Colonic mucosa (tissue), 4 donors: ENCODE measurements at places on chromosomes 5 and 9. TPM values are rescaled to one million over a fixed set of nuclear protein-coding genes. Genes with fewer than 3 reads are reported as not detected.

- H3K27me3 ChIP-seq: no peaks in the 10 kb centered on the region
- H3K36me3 ChIP-seq: no peaks in the 10 kb centered on the region
- no peak for DNase-seq
- H3K27ac ChIP-seq: no peak overlapping the region
Observed at GRCh38 chr9:133846483-133847090, 108.4 kb upstream of the SARDH start.

GRCh38 chr5:179827680-179828079 lies 7.0 kb downstream of the SQSTM1 start:
- H3K4me1 ChIP-seq: peaks cover 39% of the 10 kb centered on the region
- H3K27me3 ChIP-seq: no peaks in the 10 kb centered on the region
- peak overlapping the region; percentile 60 for H3K27ac ChIP-seq
- H3K4me3 ChIP-seq: no peak overlapping the region

- H3K4me3 ChIP-seq: no peak overlapping the region
- DNase-seq: no peak
- H3K27ac ChIP-seq: no peak overlapping the region
- no peaks in the 10 kb centered on the region for H3K4me1 ChIP-seq
- no peaks in the 10 kb centered on the region for H3K36me3 ChIP-seq
Observed at GRCh38 chr5:143889986-143890385, 78.0 kb downstream of the HMHB1 start.

DNA sequence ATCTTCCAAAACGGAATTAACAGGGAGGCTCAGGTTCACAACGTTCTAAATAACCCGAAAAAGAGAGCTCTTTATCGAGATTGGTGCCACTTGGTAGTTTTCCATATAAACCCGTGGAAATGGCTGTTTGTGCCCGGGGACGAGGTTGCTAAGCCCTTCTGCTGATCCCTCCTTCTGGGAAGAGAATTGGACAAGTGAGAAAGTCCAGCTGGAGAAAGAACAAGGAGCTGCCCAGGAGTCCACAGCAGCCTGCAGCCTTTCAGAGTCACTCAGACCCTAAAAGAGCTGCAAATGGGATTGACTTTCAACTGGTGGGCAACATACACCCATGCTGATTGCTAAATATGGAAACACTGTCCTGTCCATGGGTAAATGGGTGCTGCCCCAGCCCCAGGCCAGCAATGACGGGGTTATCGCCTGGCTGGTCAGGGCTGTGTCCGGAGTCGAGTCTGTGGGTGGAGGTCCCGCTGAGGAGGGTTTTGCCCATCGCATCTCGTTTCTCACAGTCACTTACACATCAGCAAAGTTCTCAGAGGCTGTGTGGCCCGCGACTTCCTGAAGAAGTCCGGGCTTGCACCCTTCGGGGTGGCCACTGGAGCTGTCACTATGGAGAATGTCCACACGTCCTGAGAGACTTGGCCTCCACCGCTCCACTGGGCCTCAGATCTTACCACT lies 40.7 kb upstream of the HSD17B3 start:
- H3K27ac ChIP-seq: peak overlapping the region; percentile 28
- peak; percentile 24 for DNase-seq
- no peak overlapping the region for H3K4me3 ChIP-seq
- H3K27me3 ChIP-seq: no peaks in the 10 kb centered on the region

DNA sequence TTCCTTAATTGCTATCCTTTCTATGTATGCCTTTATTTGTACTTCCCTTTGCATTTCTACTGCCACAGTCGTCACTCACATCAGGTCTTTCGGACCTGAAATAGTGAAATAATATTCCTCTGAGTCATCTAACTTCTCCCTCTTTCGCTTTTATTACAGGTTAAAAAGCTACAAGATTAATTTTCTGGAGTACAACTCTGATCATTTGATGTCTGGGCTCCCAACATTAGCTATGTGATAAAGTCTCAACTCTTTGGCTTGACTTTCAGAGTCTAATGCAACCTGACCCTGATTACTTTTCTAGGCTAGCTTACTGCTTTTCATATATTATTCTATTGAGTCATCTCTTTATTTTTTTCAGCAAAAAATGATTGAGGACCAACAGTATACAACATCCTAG lies 638.8 kb upstream of the WWC1 start:
- no peak for DNase-seq
- H3K27ac ChIP-seq: no peak overlapping the region
- no peaks in the 10 kb centered on the region for H3K27me3 ChIP-seq
- H3K4me1 ChIP-seq: no peaks in the 10 kb centered on the region
- no peak overlapping the region for H3K4me3 ChIP-seq

GRCh38 chr5:94470802-94471201 lies 147.6 kb downstream of the KIAA0825 start:
- no peak overlapping the region for H3K4me3 ChIP-seq
- H3K27me3 ChIP-seq: no peaks in the 10 kb centered on the region
- H3K36me3 ChIP-seq: no peaks in the 10 kb centered on the region
- no peaks in the 10 kb centered on the region for H3K4me1 ChIP-seq
- H3K27ac ChIP-seq: no peak overlapping the region

DNA sequence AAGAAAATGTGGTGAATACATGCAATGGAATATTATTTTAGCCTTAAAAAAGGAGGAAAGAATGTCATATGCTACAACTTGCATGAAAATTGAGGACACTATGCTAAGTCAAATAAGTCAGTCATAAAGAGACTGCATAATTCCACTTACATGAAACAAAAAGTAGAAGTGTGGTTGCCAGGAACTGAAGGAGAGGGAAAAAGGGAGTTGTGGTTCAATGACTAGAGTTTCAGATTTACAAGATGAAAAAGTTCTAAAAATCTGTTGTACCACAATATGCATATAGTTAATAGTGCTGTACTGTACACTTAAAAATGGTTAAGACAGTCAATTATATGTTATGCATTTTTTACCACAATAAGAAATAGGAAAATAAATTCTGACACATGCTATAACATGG lies 95.4 kb downstream of the SLC44A1 start:
- H3K27me3 ChIP-seq: no peaks in the 10 kb centered on the region
- H3K27ac ChIP-seq: no peak overlapping the region
- no peak for DNase-seq
- H3K4me1 ChIP-seq: no peaks in the 10 kb centered on the region

DNA sequence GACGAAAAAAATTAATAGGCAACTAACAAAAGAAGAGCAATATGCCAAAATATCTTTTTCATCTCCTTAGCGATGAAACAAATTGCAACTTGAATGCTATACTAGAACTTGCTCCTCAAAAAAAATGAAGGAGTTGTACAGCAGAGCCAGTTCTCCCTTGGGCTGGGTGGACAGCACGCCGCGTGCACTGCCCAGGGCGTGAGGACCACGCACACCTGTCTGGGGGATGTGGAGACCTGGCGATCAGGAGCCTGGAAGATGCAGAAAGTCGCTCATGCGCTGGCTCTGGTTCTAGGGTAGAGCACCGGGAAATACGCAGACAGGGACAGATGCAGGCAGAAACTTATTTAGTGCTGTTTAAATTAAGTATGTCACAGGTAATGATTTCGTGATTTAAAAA lies 342.0 kb upstream of the IRX4 start:
- no peak for DNase-seq
- no peak overlapping the region for H3K4me3 ChIP-seq
- H3K4me1 ChIP-seq: no peaks in the 10 kb centered on the region
- no peak overlapping the region for H3K27ac ChIP-seq
- H3K36me3 ChIP-seq: no peaks in the 10 kb centered on the region

- DNase-seq: no peak
- no peak overlapping the region for H3K4me3 ChIP-seq
- H3K27me3 ChIP-seq: no peaks in the 10 kb centered on the region
- no peak overlapping the region for H3K27ac ChIP-seq
- H3K4me1 ChIP-seq: no peaks in the 10 kb centered on the region
- H3K36me3 ChIP-seq: no peaks in the 10 kb centered on the region
Observed at GRCh38 chr9:3758816-3759576, 233.2 kb upstream of the RFX3 start.

- H3K27ac ChIP-seq: no peak overlapping the region
- no peak overlapping the region for H3K4me3 ChIP-seq
- DNase-seq: no peak
Observed at GRCh38 chr5:56337715-56338319, 104.7 kb upstream of the ANKRD55 start.

DNA sequence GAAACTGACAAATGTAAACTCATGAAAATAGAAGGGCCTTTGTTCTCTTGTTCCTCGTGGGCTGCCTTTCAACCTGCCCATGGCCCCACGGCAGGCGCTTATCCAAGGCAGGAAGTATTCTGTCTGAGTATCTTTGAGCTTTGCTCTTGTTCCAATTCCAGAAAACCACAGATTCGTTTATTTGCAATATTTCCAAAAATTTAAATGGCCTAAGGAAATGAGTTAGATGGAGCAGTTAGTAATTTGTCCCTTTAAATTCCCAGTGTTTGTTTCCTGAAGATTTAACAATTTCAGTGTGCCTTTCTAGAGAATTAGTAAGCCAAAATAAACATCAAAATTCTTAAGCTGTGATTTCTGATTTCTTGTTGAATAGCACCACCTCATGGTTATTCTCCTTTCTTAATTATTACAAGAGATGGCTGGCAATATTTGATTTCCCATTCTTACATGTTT lies 299.4 kb upstream of the RASA1 start:
- H3K27me3 ChIP-seq: no peaks in the 10 kb centered on the region
- no peak overlapping the region for H3K4me3 ChIP-seq
- H3K27ac ChIP-seq: no peak overlapping the region

GRCh38 chr5:72402959-72403628 lies 82.9 kb downstream of the PTCD2 start:
- DNase-seq: peak; percentile 38
- H3K27me3 ChIP-seq: no peaks in the 10 kb centered on the region
- H3K4me1 ChIP-seq: no peaks in the 10 kb centered on the region

GRCh38 chr9:70073193-70073592 lies 29.5 kb downstream of the MAMDC2 start:
- peak overlapping the region; percentile 2 for H3K27ac ChIP-seq
- no peak for DNase-seq
- H3K27me3 ChIP-seq: no peaks in the 10 kb centered on the region
- no peaks in the 10 kb centered on the region for H3K4me1 ChIP-seq

GRCh38 chr5:39461007-39461682 lies 36.4 kb upstream of the DAB2 start:
- no peaks in the 10 kb centered on the region for H3K36me3 ChIP-seq
- no peaks in the 10 kb centered on the region for H3K27me3 ChIP-seq
- H3K4me3 ChIP-seq: no peak overlapping the region
- H3K4me1 ChIP-seq: no peaks in the 10 kb centered on the region
- DNase-seq: no peak

DNA sequence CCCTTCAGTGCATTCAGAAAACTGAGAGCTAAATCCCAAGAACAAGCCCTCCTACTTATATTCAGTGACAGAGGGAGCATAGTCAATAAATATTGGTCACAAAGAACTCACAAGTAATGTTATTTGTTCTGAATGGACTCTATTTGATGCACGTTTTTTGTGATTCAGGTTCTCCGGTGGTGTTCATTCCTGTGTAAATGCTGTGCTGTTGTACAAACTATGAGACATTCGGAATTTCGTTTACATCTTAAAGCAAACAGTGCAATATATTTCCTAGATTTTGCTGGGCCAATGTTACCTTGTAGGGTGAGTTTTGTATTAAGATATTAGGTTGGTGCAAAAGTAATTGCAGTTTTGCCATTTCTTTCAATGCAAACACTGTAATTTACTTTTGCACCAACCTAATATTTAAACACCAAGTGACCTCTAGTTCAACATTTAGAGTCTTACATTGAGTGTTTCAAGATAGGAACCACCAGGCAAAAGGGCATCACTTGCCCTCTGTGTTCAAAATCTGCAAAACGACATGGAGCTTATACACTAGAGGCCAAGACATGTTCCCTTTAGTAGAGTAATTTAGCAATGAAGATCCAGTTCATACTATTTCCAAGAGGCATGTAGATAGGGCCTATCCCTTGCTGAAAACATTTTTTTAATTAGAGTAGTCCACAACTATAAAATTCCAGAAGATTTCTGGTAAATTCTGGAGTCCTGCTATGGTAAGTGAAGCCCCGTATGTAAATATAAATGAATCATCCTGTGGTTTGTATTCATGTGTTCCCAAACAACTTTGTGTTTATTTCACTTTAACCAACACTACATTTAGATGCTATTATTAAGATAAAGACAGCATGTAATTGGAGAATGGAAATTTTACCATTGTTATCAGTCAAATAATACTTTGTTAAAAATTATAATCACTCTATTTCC lies 444.0 kb upstream of the PTGER4 start:
- no peak overlapping the region for H3K27ac ChIP-seq
- no peak overlapping the region for H3K4me3 ChIP-seq
- no peaks in the 10 kb centered on the region for H3K36me3 ChIP-seq
- H3K27me3 ChIP-seq: no peaks in the 10 kb centered on the region
- DNase-seq: no peak

GRCh38 chr5:103037673-103038455 lies 82.1 kb downstream of the GIN1 start:
- H3K4me1 ChIP-seq: no peaks in the 10 kb centered on the region
- H3K27ac ChIP-seq: no peak overlapping the region
- H3K36me3 ChIP-seq: no peaks in the 10 kb centered on the region

GRCh38 chr9:79568337-79569101 lies 3.2 kb upstream of the TLE4 start:
- no peak overlapping the region for H3K27ac ChIP-seq
- no peaks in the 10 kb centered on the region for H3K36me3 ChIP-seq

- no peaks in the 10 kb centered on the region for H3K27me3 ChIP-seq
- peaks cover 3% of the 10 kb centered on the region for H3K4me1 ChIP-seq
- no peak overlapping the region for H3K27ac ChIP-seq
Observed at GRCh38 chr9:132798817-132799790, 79.0 kb downstream of the AK8 start.

- no peaks in the 10 kb centered on the region for H3K27me3 ChIP-seq
- H3K36me3 ChIP-seq: no peaks in the 10 kb centered on the region
- no peak for DNase-seq
- H3K4me3 ChIP-seq: no peak overlapping the region
Observed at GRCh38 chr5:158616707-158617106, 483.0 kb downstream of the EBF1 start.

DNA sequence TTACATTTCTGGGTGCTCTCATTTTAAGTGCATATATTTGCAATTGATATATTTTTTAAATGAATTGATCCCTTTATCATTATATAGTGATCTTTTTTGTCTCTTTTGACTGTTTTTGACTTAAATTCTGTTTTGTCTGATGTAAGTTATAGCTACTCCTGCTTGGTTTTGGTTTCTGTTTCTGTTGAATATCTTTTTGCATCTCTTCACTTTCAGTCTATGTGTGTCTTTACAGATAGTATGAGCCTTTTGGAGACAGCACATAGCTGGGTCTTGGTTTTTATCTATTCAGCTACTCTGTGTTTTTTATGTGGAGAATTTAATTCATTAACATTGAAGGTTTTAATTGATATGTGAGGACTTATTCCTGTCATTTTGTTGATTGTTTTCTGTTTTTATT lies 311.3 kb downstream of the SPATA31D1 start:
- no peak overlapping the region for H3K4me3 ChIP-seq
- H3K27me3 ChIP-seq: no peaks in the 10 kb centered on the region
- no peaks in the 10 kb centered on the region for H3K4me1 ChIP-seq
- H3K27ac ChIP-seq: no peak overlapping the region

- DNase-seq: no peak
- H3K4me3 ChIP-seq: no peak overlapping the region
- H3K4me1 ChIP-seq: no peaks in the 10 kb centered on the region
- peaks cover 7% of the 10 kb centered on the region for H3K36me3 ChIP-seq
- no peaks in the 10 kb centered on the region for H3K27me3 ChIP-seq
- no peak overlapping the region for H3K27ac ChIP-seq
Observed at GRCh38 chr5:1330146-1330846, 14.6 kb downstream of the CLPTM1L start.

GTF3C5 gene
- total RNA-seq: 42.3 TPM

RANBP3L gene
- not detected for total RNA-seq
